ENCODE measurements at places on chromosomes 1 and 21. TPM values are rescaled to one million over a fixed set of nuclear protein-coding genes. Genes with fewer than 3 reads are reported as not detected.

DNA sequence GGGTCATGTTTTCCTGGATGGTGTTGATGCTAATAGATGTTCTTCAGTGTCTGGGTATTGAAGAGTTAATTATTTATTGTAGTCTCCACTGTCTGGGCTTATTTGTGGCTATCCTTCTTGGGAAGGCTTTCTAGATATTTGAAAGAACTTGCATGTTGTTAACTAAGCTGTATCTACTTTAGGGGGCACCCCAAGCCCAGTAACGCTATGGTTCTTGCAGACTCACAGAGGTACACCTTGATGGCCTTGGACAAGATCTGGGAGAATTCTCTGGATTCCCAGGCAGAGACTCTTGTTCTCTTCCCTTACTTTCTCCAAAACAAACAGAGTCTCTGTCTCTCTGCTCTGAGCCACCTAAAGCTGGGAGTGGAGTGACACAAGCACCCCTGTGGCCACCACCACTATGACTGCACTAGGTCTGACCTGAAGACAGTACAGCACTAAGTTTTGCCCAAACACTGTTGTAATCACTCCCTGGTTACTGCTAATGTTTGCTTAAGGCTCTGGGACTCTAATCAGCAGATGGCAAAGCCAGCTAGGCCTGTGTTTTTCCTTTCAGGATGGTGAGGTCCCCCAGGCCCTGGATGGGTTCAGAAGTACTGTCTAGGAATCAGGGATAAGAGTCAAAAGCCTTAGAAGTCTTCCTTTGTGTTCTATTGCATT is 76.5 kb upstream of the C1orf21 start:
- DNase-seq, result no peak

DNA sequence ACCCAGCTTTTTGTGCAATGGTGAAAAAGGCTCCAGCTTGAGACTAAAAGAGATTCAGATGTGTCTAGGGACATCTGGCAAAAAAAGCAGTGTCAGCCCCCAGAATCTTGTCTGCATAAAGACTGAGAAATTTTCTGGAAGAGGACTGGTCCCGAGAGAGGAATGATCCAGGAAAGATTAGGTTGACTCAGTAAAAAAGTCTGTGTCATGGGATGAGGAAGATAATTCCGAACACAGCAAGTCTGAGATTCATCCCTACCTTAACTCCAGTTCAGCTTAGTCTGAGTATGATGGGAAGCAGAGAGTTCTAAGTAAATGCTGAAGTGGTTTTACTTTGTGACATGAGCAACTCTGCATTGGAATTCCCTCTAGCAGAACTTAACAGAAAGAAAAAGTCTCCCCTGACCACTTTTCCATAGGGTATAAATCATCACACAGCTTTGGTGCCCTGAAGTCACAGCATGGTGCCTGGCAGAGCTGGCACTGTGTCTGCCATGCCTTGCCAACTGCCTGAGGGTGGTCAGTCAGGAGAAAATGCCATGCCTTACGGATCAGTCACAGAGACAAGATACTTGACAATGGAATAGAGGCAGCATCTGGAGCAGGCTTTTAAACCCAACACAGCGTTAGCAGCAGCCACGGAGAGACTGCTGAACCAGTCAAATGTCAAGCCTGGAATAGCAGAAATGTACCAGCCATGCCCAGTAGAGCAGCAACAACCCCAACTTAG is 153.4 kb downstream of the ZC3H11B start:
- DNase-seq, result no peak

- DNase-seq, result no peak
Observed at GRCh38 chr1:203081465-203082230, 4.2 kb downstream of the MYOG start.

- no peak for DNase-seq
Observed at GRCh38 chr1:210951279-210951678, 182.7 kb downstream of the KCNH1 start.

Gene MPZ
- total RNA-seq, result 1.7 TPM

Gene GIPC2
- total RNA-seq, result 1.5 TPM

Gene KCND3
- total RNA-seq, result 24.9 TPM

DNA sequence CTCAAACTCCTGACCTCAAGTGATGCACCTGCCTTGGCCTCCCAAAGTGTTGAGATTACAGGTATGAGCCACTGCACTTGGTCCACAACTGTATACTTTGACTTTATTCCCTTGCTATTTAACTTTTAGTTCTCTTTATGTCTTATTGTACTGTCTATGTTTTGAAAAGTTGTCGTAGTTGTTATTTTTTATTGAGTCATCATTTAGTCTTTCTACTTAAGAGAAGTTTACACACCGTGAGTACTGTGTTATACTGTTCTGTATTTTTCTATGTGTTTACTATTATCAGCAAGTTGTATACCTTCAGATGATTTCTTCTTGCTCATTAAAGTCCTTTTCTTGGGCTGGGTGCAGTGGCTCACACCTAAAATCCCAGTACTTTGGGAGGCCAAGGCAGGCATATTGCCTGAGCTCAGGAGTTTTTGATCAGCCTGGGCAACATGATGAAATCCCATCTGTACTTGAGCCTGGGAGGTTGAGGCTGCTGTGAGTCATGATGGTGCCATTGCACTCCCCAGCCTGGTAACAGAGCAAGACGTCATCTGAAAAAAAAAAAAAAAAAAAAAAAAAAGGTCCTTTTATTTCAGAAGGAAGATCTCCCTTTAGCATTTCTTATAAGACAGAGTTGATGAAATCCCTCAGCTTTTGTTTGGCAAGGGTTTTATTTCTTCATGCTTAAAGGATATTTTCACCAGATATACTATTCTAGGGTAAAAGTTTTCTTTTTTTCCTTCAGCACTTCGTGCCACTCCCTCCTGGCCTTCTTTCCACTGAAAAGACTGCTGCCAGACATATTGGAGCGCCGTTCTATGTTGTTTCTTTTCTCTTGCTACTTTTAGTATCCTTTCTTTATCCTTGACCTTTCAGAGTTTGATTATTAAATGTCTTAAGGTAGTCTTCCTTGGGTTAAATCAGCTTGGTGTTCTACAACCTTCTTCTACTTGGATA is 47.6 kb downstream of the TNFSF18 start:
- no peak for DNase-seq

GRCh38 chr21:15407585-15407984 is 322.2 kb upstream of the USP25 start:
- no peak for DNase-seq

GRCh38 chr1:104868794-104869193 is 1119.1 kb downstream of the AMY1C start:
- DNase-seq, result no peak
